D721Med (cell line): ENCODE measurements at places on chromosomes 6 and 20.

GRCh38 chr6:29710281-29710941 is 12.8 kb upstream of the HLA-F start:
- no peak for DNase-seq

DNA sequence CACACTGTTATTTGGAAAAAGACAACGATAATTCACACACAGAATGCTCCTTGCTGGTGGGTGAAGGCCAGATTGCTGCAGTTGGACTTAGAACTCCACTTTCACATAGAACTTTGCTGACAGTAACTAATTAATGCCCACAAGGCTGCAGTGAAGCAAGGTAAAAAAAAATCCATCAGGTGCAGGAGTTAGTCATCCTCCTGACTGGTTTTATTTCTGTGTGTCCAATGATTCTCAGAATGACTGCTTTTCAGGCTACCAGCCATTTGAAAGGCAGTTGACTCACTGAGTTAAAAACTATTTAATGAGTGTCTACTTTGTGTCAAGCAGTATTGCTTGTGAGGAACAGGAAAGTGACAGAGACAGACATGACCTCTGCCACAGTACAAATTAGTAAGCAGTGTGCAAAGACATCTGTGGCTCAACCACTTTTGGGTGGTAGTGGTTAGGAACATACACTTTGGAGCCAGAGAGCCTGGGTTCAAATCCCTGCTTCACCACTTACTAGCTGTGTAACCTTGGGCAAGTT is 41.9 kb downstream of the ELOVL5 start:
- no peak for DNase-seq

DNA sequence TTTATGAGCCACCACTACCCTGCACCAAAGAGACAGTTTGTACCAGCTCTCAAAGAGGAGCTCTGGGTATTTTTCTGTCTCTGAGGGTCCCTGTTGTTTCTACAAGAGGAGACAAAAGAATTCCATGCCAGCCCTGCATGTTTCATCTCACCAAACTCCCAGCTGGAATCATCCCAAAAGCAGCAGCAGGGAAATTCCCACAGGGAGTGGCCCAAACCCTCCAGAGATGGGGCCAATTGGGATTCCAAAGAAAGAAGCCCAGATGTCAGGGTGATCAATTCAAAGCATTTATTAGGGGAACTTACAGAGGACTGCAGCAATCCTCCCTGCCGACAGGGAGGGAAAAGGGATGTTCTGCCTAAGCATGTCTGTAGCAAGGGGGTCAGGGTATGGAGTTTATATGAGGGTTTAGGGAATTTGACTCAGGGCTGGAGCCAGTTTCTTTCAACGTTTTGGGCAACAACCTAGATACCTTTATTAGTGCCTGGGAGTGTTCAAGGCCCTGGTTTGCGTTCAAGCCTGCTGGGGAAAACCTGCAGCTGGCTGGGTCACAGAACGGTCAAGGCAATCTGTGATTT is 47.2 kb downstream of the MUC22 start:
- no peak for DNase-seq

DNA sequence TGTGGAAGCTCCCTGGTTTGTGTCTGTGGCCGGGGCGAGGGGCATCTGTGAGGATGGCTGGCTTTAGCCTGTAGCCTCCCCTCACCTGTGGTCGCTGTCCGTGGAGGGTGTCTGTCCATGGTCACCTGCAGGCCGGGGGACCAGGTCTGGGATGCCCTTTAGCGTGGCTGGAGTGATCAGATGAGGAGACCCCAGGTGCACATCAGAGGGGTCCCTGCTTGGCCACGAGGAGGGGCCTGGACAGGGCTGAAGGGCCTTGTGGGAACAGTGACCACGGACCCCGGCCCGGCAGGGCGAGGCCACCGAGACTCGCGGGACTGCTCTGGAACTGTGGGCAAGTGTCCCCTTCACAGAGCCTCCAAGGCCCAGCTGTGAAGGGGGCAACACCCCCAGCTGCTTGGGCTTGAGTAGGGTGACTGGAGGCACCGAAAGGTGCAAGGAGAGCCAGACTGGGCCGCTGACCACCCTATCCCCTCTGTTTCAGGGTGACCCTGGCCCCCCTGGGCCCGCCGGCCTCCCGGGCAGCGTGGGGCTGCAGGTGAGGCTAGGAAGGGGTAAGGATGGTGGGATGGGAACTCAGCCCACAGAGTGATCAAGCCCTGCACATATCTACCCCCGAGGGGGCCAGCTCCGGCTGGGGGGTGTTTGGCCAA is 8.6 kb downstream of the COL9A3 start:
- no peak for DNase-seq

DNA sequence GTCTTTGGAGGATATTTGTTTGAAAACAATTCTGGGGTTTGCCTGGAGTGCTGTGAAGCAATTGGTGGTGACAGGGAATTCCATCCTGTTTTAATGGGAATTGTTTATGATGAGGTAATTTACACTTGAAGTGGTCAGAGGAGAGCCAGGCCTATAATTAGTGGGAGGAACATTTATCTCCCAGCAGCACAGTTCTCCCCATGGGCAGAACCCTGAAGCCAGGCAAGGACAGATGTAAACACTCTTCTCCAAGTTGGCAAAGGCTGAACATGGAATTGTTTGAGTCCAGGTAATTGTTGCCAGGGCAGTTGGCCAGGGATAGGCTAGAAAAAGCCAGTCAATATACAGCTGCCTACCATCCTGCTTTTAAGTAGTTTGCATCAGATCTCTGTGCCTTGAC is 789.7 kb downstream of the FRK start:
- no peak for DNase-seq
